Glomerular endothelial cell (primary cell): ENCODE measurements at places on chromosomes 7 and 10.

DNA sequence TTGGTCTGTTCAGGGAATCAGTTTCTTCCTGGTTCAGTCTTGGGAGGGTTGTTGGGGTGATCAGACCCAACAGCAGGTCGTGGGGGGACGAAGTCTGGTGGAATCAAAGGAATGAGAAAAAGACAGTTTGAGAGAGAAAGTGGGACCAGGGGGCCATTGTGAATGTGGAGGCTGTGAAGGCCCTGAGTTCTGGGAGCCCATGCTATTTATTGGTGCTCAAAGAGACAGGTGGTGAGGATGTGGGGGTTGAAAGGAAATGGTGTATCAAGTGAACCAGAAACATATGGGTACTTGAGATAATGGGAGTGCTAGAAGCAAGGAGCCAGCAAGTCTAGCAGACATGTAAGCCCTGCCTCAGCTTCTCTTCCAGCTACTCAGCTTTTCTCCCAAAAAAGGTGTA is 84.1 kb downstream of the CCSER2 start:
- no peak for DNase-seq

DNA sequence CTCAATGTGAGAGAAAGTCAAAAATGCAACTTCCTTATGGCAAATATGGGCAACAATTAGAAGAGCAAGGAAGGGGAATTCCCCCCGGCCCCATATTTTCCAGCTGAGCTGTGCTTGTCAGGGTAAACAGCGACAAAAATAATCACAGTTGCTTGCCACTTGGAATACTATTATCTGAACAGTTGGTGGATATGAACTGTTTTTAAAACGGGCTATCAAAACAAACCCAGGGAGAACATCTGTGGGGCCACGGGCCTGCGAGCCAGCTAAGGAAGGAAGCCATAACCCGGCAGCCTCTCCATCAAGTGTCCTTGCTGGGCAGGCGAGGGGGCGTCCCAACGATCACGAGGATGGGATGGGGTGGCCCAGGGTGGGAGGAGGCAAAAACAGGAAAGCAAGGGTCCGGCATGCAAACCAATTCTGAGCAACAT is 228.4 kb downstream of the ARHGAP12 start:
- peak; percentile 69 for DNase-seq

- no peak for DNase-seq
These were observed 32.6 kb upstream of the ARHGAP21 start for GRCh38 chr10:24756283-24756682.

DNA sequence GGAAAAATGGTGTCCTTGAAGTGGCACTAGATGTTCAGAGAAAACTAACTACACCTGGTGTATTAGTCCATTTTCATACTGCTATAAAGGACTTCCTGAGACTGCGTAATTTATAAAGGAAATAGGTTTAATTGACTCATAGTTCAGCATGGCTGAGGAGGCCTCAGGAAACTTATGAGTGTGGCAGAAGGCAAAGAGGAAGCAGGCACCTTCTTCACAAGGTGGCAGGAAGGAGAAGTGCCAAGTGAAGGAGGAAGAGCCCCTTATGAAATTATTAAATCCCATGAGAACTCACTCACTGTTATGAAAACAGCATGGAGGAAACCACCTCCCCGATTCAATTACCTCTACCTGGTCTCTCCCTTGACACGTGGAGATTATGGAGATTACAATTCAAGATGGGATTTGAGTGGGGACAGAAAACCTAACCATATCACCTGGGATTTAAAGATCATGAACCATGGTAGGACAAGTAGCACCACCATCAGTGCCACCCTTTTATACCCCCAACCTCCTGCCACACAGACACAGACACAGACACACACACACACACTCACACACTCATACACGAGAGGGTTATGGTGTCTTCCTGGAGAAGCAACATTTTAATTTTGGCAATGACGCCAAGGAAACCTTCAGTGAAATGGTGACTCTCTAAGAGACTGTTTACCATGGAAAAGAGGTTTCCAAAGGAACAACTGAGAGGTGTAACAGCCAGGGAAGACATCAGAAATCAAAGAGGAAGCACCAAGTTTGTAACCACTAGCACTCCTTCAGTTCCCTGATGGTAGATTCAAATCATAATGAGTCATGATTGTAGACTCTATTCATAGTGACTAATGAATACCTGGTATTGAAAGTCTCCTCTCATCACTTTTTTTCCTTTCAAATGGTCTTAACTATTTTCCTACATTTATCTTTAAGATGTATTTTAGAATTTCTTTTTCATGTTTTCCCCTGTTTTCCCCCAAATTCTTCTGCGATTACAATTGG is 41.8 kb upstream of the WNT16 start:
- DNase-seq: no peak

GRCh38 chr10:133009218-133009950 is 67.0 kb upstream of the CFAP46 start:
- DNase-seq: no peak

DNA sequence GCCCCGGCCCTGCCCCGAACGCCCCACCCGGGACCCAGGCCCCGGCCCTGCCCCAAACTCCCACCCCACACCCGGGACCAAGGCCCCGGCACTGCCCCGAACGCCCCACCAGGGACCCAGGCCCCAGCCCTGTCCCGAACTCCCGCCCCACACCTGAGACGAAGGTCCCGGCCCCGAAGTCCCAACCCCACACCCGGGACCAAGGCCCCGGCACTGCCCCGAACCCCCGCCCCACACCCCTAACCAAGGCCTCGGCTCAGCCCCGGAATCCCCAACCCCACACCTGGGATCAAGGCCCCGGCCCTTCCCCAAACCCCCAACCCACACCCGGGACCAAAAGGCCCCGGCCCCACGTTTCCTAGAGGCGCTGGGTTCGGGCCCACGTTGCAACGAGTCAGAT is 1.1 kb upstream of the LARP4B start:
- DNase-seq: no peak

- DNase-seq: no peak
These were observed 54.2 kb downstream of the LHFPL3 start for GRCh38 chr7:104382616-104383015.

- no peak for DNase-seq
These were observed 133.4 kb upstream of the PFKP start for GRCh38 chr10:2933924-2934323.

DNA sequence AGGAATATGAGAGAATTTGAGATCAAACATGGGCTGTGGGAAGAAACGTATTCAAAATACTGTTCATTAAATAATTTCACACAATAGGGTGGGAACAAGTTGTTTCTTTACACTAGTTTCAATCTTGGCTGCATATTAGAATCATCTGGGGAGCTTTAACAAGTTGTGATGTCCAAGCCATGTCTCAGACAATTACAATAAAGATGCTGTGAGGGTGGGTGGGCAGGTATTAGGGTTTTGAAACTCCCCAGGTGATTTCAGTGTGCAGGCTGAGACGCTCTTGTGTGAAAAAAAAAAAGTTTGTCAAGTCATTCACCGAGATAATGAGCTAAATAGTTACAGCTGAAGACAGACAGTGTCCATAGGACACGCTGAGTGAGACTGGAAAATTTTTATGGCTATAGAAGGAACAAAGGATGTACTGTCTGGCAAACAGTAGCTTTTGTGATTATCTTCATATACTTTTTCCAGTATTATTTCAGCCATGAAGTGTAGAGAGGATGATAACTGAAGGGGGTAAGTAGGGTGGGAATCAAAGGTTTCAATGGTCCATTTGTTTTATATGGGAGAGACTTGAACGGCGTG is 12.6 kb upstream of the LAMB4 start:
- no peak for DNase-seq

DNA sequence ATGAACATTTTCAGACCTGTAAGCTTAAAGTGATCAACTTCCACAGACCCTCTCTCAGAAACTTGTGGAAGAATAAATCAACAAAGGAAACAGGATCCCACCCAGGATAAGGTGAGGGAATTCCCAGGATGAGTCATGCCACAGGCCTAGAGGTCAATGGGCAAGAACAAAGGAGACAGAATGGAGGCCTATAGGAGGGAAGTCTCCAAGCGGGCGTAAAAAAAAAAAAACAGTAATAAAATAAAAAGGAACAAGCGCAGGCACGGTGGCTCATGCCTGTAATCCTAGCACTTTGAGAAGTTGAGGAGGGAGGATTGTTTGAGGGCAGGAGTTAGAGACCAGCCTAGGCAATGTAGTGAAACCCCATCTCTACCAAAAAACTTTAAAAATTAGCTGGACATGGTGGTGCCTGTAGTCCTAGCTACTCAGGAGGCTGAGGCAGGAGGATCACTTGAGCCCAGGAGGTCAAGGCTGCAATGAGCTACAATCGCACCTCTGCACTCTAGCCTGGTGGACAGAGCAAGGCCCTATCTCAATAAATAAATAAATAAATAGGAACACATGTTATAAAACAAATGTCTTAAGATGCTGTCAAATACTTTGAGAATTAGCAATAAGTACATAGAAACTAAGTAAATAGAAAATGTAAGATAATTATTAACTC is 8.4 kb downstream of the SORBS1 start:
- DNase-seq: no peak

- DNase-seq: peak; percentile 16
These were observed 73.6 kb downstream of the AHCYL2 start for GRCh38 chr7:129298268-129298893.

- DNase-seq: no peak
These were observed 32.7 kb downstream of the DNMBP start for GRCh38 chr10:99976886-99977665.

DNA sequence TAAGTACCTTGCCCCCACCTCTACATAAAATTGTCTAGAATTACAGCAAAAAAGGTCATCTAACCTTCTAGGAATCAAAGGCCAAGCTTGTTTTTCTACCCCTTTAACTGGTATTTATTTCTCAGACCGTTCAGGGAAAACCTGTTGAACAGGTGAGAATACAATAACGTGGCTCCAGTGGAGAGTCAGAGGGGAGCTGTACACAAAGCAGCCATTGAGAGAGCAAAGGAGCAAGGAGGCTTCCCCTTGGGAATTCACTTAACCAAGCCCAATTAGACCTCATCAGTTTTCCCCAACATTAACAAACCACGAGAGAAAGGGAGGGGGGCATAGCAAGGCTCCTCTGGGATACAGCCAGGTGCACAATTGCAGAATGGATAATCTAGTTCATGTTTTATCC is 101.9 kb downstream of the ELMO1 start:
- DNase-seq: no peak

DNA sequence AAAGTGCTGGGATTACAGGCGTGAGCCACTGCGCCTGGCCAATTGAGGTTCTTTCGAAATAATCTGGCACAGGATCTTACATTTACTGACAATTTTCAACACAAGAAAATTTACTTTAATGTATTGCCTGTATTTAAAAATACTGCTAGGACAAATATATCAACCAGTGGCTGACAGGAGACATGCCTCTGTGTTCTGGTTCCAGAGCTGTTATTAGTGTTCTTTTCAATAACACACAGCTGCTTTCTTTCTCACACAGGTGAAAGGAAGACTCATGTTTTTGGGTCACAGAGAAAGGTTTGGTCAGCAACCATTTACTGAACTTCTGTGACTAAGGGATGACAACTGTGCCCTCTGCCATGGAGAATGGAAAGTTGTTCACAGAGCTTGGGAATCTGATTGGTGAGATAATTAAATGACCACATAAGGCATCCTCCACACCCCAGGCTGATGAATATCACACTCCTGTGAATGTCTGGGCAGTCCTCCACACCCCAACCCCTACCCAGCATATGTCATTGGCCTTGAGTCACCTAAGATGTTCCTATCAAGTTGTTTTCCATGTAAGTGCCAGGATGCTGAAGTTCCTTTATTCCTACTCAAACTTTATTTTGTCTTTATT is 180.1 kb downstream of the RAPGEF5 start:
- DNase-seq: no peak

- no peak for DNase-seq
These were observed 68.3 kb upstream of the AMPH start for GRCh38 chr7:38699471-38699870.

GRCh38 chr7:43204081-43204480 is 91.6 kb downstream of the HECW1 start:
- no peak for DNase-seq

- DNase-seq: no peak
These were observed 13.5 kb downstream of the ATP6V1F start for GRCh38 chr7:128876127-128876526.

- no peak for DNase-seq
These were observed 225.9 kb downstream of the WDR11 start for GRCh38 chr10:121076776-121077715.

DNA sequence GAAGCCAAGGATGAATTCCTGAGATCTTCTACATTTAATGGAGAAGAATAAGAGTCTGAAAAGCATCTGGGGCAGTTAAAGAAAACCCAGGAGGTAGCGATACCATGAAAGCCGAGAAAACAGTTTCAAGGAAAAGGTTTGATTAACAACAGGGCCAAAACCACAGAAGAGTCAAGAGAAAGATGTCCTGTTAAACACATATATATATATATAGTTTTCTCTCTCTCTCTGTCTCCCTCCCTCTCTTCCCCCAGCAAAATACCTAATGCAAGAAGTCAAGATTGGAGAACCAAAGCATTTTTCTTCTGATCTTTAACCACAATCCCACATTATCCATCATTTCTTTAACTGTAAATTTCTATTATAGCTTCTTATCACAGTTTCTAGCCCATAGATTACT is 261.4 kb downstream of the SNX13 start:
- no peak for DNase-seq

DNA sequence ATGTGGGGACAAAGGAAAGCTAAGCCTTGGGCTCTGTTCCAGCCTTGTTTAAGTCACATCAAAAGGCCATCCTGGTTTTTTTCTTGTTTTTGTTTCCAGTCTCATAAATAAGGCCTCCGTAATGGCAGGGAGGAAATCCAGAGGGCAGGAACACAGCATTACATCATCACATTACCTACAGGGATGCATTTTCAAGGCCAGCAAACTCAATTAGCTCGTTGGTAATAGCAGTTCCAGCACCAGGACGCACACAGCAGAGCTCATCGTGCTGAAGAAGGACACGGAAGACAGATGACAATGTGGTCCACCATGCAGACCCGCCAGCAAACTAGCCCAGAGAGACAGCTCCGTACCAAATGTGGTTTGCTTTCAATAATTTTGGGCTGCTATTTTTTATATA is 1209.2 kb downstream of the TYW1 start:
- no peak for DNase-seq

DNA sequence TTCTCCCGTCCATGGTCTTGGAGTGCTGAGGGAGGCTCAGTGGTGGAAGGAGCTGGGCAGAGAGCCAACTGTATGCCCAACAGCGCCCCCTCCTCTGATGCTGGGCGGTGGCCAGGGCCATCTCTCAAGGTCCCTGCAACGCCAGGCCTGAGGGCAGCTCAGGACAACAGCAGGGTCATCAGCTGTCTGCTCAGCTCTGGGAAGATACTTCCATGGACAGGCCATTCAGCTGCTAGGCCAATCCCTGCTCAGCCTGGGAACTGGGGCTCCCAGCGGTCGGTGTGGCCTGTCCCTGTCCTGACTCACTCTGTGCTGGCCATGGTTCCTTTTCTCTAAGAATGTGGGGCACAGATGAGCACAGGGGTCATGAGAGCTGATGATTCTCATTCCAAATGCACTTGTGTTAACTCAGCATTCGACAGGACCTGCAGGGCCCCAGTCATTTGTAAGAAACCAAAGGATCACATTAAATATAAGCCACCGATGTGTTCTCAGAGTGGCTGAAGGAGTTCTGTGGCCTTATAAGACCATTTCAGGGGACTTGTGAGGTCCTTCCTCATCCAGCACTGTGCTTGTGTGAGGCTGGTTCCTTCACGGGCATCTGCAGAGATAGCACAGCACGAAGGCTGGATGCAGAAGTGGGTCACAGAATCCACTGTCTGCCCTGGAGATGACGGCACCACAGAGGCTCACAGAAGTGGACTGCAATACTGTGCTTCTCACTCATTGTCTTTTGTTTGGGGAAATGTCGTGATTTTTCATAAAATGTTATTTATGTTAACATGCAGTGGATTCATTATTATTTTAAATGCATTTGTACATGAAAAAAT is 73.0 kb downstream of the ADCY1 start:
- DNase-seq: no peak
